ENCODE measurements at places on chromosomes 1 and 21. TPM values are rescaled to one million over a fixed set of nuclear protein-coding genes. Genes with fewer than 3 reads are reported as not detected.

DNA sequence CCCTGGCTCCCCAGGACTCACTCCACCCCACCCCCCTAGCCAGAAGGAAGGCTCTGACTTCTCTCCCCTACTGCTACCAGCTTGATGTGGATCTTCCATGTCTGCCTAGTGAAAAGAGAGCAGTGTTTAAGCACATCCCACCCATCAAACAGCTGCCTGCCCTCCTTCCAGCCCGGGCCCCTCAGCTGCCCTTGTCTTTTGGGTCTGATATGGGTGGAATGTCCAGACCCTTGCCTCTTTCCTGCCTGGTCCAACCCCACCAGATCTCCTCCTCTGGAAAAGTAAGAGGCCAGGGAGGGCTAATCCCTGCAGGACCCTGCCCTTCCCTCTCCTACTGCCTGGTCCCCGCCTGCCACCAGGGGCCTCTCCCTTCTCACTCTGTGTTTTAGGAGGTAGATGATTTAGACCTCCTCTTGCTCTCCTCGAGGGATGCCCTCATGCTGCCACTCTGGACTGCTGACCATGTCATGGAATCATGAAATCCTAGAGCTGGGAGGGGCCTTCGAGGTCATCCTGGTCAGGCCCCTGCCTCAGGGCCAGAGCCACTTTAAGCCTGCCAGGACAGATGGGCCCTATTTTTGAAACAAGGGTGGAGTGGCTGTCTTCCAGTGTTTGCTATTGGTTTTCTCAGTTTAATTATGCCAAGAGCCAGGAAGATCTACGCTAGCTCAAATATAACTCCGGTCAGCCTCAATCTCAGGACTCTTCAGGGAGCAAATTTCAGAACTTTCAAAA is 15.8 kb upstream of the HSPG2 start:
- no peak for DNase-seq

- DNase-seq = no peak
Measured at GRCh38 chr21:29332461-29333362, 34.0 kb downstream of the BACH1 start.

DNA sequence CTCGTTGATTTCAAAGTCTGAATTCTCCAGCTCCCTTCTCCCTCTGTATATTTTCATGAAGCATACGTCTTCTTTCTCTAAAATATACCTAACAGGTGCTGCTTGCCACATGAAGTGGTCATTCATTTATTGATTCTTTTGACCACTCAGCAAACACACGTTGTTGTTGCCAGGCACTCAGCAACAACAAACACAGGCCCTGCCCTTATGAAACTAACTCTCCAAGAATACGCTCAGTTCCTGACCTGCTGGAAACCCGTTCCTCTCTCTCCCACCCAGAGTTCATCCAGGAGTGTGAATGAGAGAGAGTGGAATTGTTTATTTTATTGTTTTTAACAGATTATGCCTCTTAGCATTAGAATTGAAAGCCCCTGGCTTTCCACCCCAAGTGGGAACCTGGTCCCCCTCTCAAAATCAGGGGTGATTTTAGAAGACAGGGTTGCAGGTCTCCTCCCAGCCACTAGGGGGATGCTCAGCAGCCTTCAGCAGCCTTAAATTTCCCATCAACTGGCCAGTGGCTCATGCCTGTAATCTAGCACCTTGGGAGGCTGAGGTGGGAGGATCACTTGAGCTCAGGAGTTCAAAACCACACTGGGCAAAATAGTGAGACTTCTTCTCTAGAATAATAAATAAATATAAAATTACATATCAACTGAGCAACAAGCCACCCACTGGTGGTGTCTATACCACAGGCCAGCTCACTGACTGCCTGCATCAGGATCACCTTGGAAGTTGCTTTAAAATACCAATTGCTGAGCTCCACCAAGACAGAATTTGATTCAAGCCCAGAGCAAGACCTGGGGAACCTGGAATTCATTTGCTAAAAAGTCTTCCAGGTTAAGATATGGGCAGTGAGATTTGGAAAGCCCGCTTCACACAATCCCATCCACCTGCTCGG is 181.0 kb upstream of the KLHDC7A start:
- DNase-seq = no peak

The TMEM240 gene
- total RNA-seq = 6.2 TPM

GRCh38 chr1:200366577-200367253 is 43.1 kb downstream of the ZNF281 start:
- DNase-seq = no peak

DNA sequence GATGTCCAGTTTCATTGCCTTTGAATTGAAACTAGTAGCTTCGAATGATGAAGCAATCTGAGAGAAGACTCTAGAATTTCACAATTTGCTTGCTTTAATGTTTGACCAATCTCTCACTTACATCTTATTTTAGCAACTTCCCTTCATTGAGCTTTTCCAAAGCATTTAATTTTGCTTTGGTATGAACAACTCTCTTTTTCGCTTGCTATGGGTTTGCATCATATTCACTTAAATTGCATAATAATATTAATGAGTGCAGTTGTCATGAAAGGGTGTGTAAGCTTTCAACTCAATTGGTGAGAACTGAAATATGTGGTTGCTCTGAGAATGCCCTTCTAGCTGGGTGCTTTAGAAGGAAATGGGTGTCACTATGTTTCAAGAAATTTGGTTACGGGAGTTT is 309.2 kb downstream of the HLX start:
- DNase-seq = no peak

DNA sequence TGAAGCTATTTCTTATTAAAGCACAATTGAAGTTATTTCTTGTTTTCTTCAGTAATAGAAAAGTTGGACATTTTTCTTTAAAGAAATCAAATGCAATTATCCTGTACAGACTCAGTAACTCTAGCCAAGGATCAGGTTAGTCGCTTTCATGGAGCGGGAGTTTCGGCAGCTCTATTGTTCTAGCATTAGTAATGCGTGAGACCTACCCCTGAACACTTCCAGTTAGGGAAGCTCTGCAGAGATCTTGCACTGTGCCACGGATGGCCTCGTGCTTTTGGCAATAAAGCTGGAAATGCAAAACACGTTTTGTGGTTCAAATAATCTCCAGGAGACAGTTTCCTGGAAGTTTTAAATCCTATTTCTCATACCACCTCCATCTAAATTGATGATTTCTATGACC is 488.4 kb downstream of the SETD4 start:
- no peak for DNase-seq

Data from aorta (tissue), 5 donors.